Stomach (tissue), 19 donors: ENCODE measurements at places on chromosomes 4 and X.

DNA sequence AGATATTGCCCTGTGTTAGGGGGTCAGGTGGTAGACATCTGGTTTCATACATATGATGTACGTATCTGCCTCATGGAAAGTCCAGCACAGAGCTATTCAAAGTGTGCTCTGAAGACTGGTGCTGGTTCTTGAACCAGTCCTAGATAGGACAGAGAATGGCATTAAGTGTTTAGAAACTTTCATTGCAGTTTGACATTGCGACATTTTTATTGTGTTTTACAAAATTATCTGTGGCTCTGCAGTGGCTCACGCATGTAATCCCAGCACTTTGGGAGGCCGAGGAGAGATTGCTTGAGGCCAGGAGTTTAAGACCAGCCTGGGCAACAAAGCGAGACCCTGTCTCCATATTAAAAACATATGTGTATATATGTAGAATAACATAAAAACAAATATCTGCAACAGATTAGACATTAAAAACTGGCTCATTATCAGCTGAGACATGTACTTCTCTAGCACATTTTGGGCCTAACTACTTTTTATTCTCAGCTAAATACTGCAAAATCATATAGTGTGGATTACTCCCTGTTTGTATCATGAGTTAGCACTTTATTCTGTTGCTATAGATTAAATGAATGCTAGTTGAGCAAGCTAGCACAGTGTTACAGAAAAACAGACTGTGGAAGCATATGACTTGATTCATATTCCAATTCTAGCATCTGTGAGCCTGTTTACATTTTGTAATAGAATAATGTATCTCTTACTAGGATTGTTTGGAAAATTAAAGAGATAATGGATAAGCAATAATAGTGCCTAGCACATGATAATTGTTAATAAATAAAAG is 57.1 kb downstream of the USP9X start:
- no peak for DNase-seq

- DNase-seq: no peak
Observed at GRCh38 chr4:4899202-4899925, 39.9 kb downstream of the MSX1 start.

DNA sequence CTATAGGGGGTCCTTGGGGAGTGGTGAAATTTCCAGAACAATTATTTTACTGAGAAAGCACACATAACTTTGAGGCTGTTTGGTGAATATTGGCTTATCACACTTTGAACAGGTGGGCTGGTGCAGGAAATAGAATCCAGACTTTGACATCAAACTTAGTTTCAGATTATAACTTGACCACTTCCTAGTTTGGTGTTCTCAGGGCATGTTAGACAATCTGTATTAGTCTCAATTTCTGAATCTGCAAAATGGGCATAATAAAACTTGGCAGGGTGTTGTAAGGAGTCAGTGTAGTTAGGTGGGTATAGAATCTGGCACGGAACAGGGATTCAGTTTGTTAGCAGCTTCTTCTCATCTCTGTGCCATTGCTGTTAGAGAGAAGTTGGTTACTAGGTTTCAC is 43.3 kb upstream of the MBNL3 start:
- DNase-seq: no peak

DNA sequence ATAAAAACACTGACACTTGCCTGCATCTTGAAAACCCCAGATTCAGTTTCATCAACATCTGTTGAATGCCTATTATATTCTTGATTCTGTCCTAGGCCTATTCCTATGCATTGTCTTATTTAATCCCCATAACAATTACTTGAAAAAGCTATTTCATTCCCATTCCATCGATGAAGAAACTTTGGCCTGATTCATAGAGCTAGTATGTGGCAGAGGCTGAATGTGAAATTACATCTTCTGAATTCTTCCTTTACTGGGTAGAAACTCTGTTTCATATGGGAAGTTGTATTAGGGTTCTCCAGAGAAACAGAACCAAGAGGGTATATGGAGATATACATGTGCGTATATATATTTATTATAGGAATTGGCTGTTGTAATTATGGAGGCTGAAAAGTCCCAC is 35.0 kb upstream of the SLC4A4 start:
- DNase-seq: no peak

GRCh38 chrX:115259238-115259875 is 25.5 kb upstream of the LRCH2 start:
- no peak for DNase-seq

GRCh38 chr4:176902710-176903323 is 110.1 kb upstream of the VEGFC start:
- no peak for DNase-seq
